Left renal cortex interstitium (tissue), 4 donors: ENCODE measurements at places on chromosomes 2 and 18. TPM values are rescaled to one million over a fixed set of nuclear protein-coding genes. Genes with fewer than 3 reads are reported as not detected.
A peak's percentile ranks its signal among the peaks of the same experiment; 100 is the strongest.

GRCh38 chr2:133286326-133286922 is 281.8 kb downstream of the NCKAP5 start:
- no peak for DNase-seq

DNA sequence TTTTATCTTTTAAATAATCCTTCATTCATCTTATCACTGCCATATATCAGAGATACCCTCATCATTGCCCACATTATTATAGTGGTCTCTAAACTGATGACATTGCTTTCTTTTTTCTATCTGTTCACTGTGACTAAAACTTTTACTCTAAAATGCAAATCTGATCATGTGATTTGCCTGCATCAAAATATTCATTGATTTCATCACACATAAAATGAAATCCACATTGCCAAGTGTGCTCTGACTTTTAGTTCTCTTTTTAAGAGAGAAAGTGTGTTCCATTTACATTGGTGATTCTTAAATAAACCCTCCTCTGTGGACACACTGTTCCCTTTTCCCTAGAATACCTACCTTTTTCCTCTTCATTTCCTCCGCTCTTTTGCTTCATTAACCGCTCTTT is 7.5 kb downstream of the REL start:
- no peak for DNase-seq

GRCh38 chr2:200905618-200906296 is 16.6 kb downstream of the NIF3L1 start:
- DNase-seq = no peak

GRCh38 chr18:8615397-8616027 is 6.3 kb downstream of the RAB12 start:
- DNase-seq = no peak

- peak; percentile 15 for DNase-seq
Measured at GRCh38 chr2:237128026-237128703, 42.5 kb downstream of the COPS8 start.

- DNase-seq = no peak
Measured at GRCh38 chr2:234702731-234703225, 205.9 kb upstream of the ARL4C start.

- DNase-seq = no peak
Measured at GRCh38 chr18:58405107-58405898, 223.6 kb downstream of the ALPK2 start.

The HOXD4 gene
- 31.2 TPM for polyA plus RNA-seq

DNA sequence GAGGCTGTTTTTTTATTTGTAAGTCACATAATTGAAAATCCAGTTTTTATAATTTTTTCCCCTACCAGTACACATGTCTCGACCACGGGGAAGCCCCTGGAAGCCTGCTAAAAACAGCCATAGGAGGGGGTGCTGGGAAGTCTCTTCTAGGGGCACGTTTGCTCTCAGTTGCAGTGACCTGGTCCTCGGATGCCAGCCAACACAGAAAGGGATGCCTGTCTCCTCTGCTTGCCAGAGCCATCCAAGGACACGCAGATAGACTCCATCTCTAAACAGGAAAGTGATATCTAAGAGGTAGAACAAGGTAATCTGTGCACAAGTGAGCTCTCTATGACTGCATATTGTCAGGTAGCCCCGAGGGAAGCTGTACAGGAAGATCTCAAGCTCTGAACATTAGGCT is 255.8 kb downstream of the SETBP1 start:
- no peak for DNase-seq

The RAPH1 gene
- 12.3 TPM for polyA plus RNA-seq

The ZEB2 gene
- polyA plus RNA-seq = 113 TPM

DNA sequence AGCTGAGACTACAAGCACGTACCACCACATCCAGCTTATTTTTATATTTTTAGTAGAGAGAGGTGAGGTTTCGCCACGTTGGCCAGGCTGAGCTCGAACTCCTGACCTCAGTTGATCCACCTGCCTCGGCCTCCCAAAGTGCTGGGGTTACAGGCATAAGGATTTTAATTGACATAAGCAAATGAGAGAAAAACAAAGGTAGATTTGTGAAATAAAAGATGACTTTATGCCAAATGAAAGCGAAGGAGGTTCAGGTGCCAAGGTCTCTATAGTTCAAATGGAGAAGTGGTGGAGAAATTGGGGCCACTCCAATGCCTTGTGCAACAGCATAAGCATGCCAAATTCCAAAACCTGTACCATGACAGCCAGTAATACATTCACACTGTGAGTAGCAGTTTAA is 180.6 kb downstream of the MREG start:
- no peak for DNase-seq

GRCh38 chr2:239106314-239106908 is 258.5 kb downstream of the TWIST2 start:
- no peak for DNase-seq

GRCh38 chr2:5203134-5203755 is 488.9 kb upstream of the SOX11 start:
- no peak for DNase-seq

DNA sequence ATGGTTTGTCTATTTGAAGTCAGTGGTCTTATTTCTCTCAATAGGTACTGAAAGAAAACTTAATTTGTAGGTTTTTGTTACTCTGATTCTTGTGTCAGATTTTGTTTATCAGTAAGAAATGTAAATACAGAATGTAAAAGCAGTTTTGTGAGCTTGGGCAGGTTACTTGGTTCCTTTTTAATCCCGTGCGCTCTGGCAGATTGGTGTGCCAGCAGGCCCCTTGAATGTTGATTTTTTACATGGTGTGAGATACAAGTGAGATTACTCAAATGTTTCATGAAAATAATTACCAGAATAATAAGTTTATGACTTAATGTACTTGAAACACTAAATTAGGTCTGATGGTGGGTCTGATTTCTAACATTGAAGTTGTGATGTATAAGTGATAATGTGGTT is 13.4 kb downstream of the HNRNPA3 start:
- DNase-seq = no peak

The OBSL1 gene
- 208 TPM for polyA plus RNA-seq

DNA sequence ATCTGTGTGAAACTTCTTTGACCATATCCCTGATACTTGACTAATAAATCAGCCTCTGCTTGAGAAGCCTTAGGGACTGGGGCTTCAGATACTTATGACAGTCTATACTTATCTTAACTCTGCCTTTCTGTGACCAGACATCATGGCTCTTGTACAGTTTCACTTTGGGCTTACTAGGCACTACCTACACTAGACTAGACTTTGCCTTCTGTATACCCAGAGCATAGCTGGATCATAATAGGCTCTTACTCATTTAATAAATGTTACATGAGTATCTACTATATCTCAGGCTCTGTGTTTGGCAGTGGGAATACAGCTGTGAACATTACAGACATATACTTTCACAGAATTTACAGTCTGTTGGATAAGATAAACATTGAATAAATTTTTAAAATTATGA is 9.0 kb downstream of the UGP2 start:
- DNase-seq = no peak

GRCh38 chr18:79564441-79564840 is 115.2 kb upstream of the CTDP1 start:
- no peak for DNase-seq

The RNF152 gene
- polyA plus RNA-seq = 14.3 TPM

The CHRNA1 gene
- polyA plus RNA-seq = 6.2 TPM

GRCh38 chr2:96143848-96144480 is 1.3 kb downstream of the DUSP2 start:
- no peak for DNase-seq

- DNase-seq = no peak
Measured at GRCh38 chr2:111128096-111128495, 7.4 kb downstream of the BCL2L11 start.

The KIF5C gene
- 5.7 TPM for polyA plus RNA-seq

DNA sequence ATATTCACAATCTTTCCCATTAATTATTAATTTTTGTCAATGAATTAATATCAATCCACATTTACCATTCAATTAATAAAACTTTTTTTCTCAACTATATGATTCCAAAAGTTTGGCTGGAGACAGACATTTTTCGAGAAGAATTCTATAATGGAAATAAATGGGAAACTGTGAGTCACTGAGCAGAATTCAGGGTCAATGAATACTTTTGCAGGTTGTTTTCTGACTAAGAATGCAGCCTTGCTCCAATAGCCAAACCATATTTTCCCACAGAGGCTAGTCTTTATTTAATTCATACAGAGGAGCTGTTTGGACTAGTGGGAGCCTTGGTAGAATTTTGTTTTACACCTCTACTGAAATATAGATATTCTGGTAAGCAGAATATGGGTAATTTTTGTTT is 82.3 kb downstream of the ARHGAP28 start:
- no peak for DNase-seq
